ENCODE measurements at places on chromosomes 7 and 10.

DNA sequence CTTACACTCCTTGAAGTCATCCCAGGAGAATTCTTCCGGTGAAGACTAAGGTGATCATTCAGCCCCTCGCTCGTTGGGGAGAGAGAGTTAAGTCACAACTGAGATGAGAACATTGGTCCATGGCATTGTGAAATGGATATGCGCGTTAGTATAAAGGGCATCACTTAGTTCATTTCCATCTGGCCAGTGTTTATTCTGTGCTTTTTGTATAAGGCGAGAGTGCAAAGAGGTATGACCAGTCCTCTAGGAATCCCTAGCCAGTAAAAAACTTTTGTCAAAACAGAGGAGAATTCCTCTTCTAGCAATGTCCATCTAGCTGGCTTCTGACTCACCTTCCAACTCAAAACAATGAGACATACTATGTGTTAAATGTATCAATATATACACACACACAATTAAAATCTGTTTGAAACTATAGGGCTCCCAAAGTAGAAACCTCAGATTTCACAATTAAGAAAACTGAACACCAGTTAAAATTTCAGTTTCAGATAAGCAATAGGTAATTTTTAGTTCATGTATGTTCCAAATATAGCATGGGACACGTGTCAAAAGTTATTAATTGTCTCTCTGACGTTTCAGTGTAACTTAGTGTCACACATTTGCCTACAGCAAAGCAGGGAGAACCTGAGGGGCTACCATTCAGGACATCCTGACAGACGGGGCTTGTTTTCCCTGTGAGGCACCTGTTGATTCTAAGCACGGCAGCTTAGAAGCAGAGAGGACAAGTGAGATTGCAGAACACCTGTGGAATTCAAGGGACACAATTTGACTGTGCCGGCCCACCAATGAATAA, 158.9 kb downstream of the KLF6 start:
- peaks cover 17% of the 10 kb centered on the region for H3K4me1 ChIP-seq
- DNase-seq, result no peak
- H3K36me3 ChIP-seq, result no peaks in the 10 kb centered on the region
- H3K27ac ChIP-seq, result no peak overlapping the region

GRCh38 chr10:99450156-99450555, 19.7 kb upstream of the GOT1 start:
- H3K27ac ChIP-seq, result no peak overlapping the region
- no peak overlapping the region for H3K4me3 ChIP-seq
- no peaks in the 10 kb centered on the region for H3K36me3 ChIP-seq
- DNase-seq, result no peak
- H3K27me3 ChIP-seq, result no peaks in the 10 kb centered on the region
- no peaks in the 10 kb centered on the region for H3K4me1 ChIP-seq

DNA sequence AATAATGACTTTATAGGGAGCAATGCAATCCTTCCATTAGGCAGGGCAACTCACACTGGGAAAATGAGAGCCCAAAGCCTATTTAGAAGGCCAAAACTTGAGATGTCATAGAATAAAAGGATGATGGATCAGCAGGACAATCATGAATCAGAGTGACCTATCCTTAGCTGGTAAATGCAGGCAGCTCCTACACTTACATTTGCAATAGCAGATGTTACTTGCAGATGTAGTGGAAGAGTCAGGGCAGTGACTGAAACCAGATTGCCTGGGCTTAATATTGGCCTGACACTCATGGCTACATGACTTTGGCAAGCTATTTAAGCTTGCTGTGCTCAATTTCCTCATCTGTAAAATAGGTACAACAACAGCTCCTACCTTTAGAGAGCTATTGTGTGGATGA, 98.7 kb downstream of the PRTFDC1 start:
- no peak overlapping the region for H3K4me3 ChIP-seq
- no peak for DNase-seq
- peaks cover under 1% of the 10 kb centered on the region for H3K4me1 ChIP-seq
- no peak overlapping the region for H3K27ac ChIP-seq

DNA sequence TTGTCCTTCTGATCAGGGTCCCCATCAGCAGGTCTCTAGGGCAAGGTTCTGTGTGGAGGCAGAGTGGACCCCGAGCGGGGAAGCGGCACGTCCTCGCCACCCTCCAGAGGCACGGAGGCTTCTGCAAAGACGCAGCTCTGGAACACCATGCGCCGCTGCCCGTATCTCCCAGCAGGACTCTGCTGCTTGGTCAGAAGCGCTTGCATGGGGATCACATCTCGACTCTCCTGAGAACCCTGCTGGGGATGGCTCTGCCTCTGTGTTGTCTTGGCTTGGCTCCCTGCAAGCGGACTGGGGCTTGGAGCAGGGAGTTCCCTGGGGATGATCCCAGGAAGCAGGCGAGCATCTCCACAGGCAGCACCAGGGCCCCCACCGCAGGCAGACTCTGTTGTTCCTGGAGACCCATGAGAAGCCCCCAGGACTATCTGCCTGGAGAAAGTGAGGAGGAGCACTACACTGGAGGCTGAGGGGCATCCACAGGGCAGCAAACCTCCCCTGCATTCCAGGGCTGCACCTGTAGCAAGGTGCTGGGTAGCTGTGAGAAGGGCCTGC, 520.5 kb downstream of the GLRX3 start:
- H3K36me3 ChIP-seq, result no peaks in the 10 kb centered on the region
- H3K4me1 ChIP-seq, result no peaks in the 10 kb centered on the region
- H3K27ac ChIP-seq, result no peak overlapping the region
- no peak overlapping the region for H3K4me3 ChIP-seq

- no peak overlapping the region for H3K4me3 ChIP-seq
- no peak overlapping the region for H3K27ac ChIP-seq
- no peak for DNase-seq
- H3K27me3 ChIP-seq, result peaks cover 2% of the 10 kb centered on the region
Measured at GRCh38 chr10:104880624-104881398, 239.7 kb downstream of the SORCS3 start.

Data from psoas muscle (tissue), 8 donors.